Fibroblast of pulmonary artery (primary cell): ENCODE measurements at places on chromosomes 1 and 21.

GRCh38 chr1:152502496-152503180 is 8.0 kb upstream of the LCE5A start:
- DNase-seq: peak; percentile 16

- DNase-seq: peak; percentile 56
These were observed 869 bp downstream of the NAV1 start for GRCh38 chr1:201539561-201540431.

GRCh38 chr21:15731243-15731613 is 1.4 kb downstream of the USP25 start:
- DNase-seq: no peak

GRCh38 chr1:110286564-110286963 is 52.6 kb upstream of the RBM15 start:
- no peak for DNase-seq

GRCh38 chr1:119795261-119796200 is 15.7 kb downstream of the REG4 start:
- DNase-seq: no peak

- DNase-seq: peak; percentile 89
These were observed 291.4 kb downstream of the LRRC40 start for GRCh38 chr1:69913977-69914376.

DNA sequence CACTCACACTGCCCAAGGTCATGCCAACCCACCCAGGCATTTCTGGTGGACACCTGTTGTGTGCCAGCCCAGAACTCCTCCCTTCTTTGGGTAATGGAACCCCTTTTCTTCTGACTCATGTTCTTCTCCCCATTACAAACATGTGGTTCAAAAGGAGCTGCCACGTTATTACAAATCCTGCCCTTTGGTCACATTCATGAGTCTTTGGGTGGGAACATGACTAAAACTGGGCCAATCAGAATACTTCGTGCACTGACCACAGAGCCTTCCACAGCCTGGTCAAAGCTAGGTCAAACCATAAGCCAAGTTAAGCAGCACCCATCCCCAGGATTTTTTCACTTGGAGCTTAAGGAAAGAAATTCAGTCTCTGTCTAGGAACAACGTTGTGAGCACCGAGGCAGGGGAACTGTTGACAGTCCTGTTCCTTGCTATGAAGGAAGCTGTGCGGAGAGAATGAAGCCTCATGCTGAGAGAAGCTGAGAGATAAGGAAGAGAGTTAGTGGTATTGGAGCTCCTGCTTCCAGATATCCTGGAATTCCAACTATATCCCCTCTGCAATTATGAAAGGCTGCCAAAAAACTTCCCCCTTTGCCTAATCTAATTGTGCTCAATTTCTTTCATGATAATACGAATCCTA is 46.8 kb upstream of the DIPK1A start:
- no peak for DNase-seq

GRCh38 chr21:46229923-46230260 is 1.3 kb upstream of the LSS start:
- no peak for DNase-seq

GRCh38 chr1:110136911-110137310 is 13.4 kb upstream of the SLC6A17 start:
- DNase-seq: no peak

DNA sequence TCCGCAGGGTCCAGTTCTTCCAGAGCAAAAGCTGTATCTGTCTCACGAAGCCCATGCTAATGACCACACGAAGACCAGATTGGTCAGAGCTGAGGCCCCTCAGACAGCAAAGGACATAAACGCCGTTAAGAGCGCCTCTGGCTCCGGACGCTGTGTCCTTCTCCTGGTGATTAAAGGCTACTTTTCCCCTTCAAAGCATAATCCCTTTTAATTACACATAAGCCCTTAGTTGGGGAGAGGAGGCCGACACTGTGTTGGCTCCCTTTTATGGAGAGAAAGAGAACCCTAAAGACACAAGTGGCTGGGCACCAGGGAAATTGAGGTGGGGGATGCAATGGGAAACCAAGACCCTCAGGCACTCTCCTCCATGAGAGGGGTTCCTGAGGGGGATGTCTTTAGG is at the start of gene ABCA4:
Gene ABCA4, minus strand, starts transcription at position 158 of the 400 bp plus-strand sequence. Its CDS starts 103 bp downstream, at position 55.
- no peak for DNase-seq

DNA sequence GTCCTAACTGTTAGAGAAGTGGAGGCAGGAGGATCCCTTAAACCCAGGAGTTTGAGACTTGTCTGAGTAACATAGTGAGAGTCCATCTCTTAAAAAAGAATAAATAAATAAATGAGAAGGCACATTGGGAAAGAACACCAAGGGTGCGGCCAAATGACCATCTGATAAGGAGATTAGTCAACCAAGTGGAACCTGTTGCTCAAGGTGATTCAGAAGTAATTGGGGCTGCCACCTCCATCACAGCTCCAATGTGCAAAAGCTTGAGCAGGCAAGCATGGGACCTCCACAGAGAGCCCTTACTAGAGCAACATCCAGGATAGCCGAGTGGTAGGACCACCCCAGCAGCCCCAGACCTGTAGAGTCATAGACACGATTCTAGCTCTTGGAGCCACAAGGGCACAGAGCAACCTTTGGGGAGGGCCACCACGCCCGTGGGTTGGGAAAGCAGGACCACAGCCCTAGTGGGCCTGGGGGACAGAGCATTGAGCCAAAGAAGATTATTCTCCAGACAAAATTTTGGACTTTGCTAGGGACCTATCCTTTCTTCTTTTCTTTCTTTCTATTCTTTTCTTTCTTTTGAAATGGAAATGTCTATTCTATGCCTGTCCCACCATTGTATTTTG is 40.9 kb downstream of the KCNK1 start:
- no peak for DNase-seq

DNA sequence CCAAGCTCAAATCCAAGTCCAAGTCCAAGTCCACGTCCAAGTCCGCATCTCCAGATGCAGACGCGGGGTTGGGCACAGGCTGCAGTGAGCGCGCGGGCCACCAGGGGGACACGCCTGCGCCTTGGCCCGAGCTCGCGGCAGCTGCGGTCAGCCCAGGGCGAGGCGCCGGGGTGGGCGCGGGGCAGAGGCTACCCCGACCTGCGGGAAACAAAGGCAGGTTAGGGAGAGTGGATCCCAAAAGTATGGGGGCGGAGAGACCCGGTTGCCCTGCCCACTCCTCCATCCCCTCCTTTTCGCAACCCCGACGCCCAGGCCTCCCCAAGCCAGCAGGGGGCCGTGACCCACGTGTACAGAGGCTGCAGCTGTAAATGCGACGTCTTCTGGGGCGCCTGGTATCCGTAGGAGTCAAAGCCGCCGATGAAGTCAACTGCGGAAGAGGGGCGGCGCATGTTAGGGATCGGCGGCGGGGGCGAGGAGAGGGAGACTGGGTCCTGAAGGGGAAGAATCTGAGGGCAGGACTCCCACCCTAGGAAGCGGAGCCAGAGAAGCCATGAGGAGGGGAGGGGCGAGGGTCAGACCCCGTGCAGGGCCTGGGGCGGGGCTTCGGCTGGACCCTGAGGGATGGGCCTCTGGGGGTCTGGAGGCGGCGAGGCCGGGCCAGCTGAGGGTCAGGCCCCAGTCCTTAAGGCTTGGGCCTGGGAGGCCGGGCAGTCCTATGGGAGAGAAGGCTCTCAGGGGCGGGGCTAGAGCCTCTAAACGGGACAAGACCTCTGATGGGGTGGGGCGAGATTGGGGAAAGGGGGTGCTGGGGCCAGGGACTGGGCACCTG is 58.0 kb downstream of the NKAIN1 start:
- peak; percentile 51 for DNase-seq
